Cardiac muscle cell (in vitro differentiated cells and primary cell): ENCODE measurements at places on chromosomes 3 and 15. TPM values are rescaled to one million over a fixed set of nuclear protein-coding genes. Genes with fewer than 3 reads are reported as not detected.

- H3K36me3 ChIP-seq: no peaks in the 10 kb centered on the region
- no peak overlapping the region for H3K4me3 ChIP-seq
- no peak overlapping the region for H3K27ac ChIP-seq
- no peaks in the 10 kb centered on the region for H3K27me3 ChIP-seq
- DNase-seq: no peak
- peaks cover 26% of the 10 kb centered on the region for H3K4me1 ChIP-seq
Measured at GRCh38 chr15:75677465-75678323, 30.0 kb downstream of the SNX33 start.

GRCh38 chr15:25095179-25095578 lies 140.4 kb downstream of the SNRPN start:
- no peak overlapping the region for H3K4me3 ChIP-seq
- H3K27ac ChIP-seq: no peak overlapping the region
- no peak for DNase-seq
- peaks cover 61% of the 10 kb centered on the region for H3K36me3 ChIP-seq
- no peaks in the 10 kb centered on the region for H3K27me3 ChIP-seq

GRCh38 chr15:46682969-46683791 lies 1034.1 kb upstream of the SEMA6D start:
- H3K4me3 ChIP-seq: no peak overlapping the region
- H3K27me3 ChIP-seq: no peaks in the 10 kb centered on the region
- H3K27ac ChIP-seq: no peak overlapping the region
- no peaks in the 10 kb centered on the region for H3K4me1 ChIP-seq
- H3K36me3 ChIP-seq: no peaks in the 10 kb centered on the region
- DNase-seq: no peak

DNA sequence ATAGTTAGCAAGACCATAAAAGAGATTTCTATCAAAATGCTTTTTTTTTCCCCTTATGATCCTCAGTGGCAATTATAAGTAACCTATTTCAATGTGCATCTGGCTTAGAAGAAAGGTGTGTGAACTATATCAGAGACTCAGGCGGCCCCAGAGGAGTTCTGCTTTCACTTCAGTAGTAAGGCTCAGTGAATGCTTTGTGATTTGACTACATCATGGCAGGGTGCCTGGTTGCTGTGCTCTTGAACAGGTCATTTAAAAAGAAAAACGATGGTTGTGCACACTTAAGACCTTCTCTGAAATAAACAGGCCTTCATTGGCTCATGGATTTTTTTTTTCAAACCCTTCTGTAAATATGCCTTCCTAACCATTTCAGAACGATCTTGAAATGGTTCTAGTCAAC lies 400.4 kb upstream of the RARB start:
- H3K36me3 ChIP-seq: no peaks in the 10 kb centered on the region
- H3K27ac ChIP-seq: no peak overlapping the region
- no peak overlapping the region for H3K4me3 ChIP-seq
- no peaks in the 10 kb centered on the region for H3K27me3 ChIP-seq

DNA sequence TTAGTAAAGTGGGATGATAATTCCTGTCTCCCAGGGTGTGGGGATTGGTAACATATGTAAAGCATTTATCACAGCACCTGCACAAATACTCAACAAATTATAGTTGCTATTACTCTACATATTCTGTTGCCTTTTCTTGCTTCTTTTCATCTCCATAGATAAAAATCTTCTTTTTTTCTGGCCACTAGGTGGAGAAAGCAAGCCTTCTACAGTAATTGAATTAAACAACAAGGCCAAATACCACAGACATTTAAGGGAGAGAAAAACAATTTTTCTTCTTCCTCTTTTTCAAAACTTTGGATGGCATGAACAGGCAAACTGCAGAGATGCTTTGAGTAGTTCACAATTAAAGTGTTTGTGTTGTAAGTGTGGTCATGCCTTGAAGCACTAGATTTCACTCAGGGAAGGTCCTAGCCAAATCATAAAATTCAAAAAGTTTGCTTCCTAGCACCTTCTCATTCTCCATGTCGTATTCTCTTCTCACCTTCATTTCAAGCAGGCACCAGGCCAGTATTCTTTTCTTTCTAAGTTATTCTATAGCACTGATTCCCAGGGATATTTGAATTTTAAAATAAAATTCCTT lies 493.4 kb upstream of the TGFBR2 start:
- no peaks in the 10 kb centered on the region for H3K36me3 ChIP-seq
- DNase-seq: peak; percentile 49
- no peak overlapping the region for H3K27ac ChIP-seq

DNA sequence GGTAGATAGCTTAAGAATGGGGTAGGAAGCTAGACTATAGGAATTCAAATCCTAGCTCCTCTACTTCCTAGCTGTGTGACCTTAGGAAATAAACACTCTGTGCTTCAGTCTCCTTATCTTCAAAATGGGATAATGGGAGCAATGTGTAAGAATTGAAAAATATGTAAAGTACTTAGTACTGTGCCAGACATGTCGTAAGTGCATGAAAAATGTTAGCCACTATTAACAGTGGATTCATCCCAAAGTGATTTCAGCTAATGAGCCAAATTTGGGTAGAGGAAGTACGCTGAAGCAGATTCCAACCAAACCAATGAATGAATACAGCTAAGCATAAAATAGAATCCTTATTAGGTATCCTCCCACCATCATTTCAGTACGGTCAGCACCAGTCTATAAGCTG lies 192.1 kb downstream of the RORA start:
- no peak overlapping the region for H3K27ac ChIP-seq
- no peaks in the 10 kb centered on the region for H3K4me1 ChIP-seq
- no peak overlapping the region for H3K4me3 ChIP-seq
- H3K27me3 ChIP-seq: no peaks in the 10 kb centered on the region

GRCh38 chr3:66986406-66986805 lies 11.7 kb upstream of the KBTBD8 start:
- no peaks in the 10 kb centered on the region for H3K27me3 ChIP-seq
- H3K27ac ChIP-seq: no peak overlapping the region

- no peak for DNase-seq
- no peak overlapping the region for H3K4me3 ChIP-seq
- H3K27me3 ChIP-seq: no peaks in the 10 kb centered on the region
- peaks cover 5% of the 10 kb centered on the region for H3K4me1 ChIP-seq
Measured at GRCh38 chr3:131796111-131796510, 238.7 kb downstream of the CPNE4 start.

SCAANT1 gene
- not detected in 2 replicates for total RNA-seq

MB21D2 gene
- 4.0 and 6.7 TPM in 2 replicates for total RNA-seq
